ENCODE measurements at places on chromosomes 2 and 18.

DNA sequence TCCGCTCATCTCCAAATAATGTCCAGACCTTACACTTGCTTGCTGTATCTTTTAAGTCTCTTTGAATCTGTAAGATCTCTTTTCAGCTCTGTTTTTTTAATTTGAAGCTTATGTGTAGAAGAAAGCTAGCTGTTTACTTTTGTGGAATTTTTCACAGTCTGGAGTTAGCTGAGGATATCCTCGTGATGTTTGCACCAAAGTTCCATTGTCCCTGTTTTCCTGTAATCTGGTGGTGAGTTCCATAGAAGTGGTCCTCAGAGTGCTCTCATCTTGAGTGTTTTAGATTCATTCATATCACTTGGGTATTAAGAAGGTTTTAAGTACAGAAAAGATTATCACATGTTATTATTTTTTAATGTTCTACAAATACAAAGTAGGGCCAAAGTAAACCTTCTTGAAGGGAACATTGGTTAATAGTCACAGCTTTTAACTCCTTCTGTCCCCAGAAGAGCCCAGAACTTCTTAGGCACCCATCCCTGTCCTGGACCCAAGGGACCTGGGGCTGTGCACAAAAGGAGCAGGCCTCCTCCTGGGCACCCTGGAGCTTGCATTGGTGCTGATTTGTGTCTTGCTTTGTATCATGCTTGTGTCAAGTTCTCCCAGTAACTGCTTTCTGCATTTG lies 15.0 kb downstream of the MLPH start:
- H3K27me3 ChIP-seq = no peaks in the 10 kb centered on the region
- H3K4me1 ChIP-seq = no peaks in the 10 kb centered on the region
- no peaks in the 10 kb centered on the region for H3K36me3 ChIP-seq
- H3K4me3 ChIP-seq = no peak overlapping the region
- no peak for DNase-seq
- no peak overlapping the region for H3K27ac ChIP-seq

DNA sequence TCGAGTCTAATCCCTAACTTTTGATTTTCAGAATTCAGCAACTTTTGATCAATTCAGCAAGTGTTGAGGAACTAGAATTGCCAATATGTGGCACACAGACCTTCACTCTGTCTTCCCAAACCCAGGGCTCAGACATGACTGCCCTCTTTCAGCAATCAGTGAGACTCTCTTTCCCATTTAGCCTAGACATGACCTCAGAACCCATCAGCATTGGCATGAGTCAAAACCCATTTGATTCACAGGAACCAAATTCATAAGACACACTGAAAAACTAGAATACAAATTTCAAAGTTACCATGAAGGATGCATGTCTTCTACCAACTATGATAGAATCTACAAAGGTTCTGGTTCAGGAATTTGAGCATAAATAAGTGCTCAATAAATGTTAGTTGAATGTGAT lies 113.6 kb upstream of the MAP3K20 start:
- no peak overlapping the region for H3K4me3 ChIP-seq
- H3K36me3 ChIP-seq = peaks cover 20% of the 10 kb centered on the region
- H3K27ac ChIP-seq = no peak overlapping the region
- no peaks in the 10 kb centered on the region for H3K27me3 ChIP-seq
- no peak for DNase-seq

DNA sequence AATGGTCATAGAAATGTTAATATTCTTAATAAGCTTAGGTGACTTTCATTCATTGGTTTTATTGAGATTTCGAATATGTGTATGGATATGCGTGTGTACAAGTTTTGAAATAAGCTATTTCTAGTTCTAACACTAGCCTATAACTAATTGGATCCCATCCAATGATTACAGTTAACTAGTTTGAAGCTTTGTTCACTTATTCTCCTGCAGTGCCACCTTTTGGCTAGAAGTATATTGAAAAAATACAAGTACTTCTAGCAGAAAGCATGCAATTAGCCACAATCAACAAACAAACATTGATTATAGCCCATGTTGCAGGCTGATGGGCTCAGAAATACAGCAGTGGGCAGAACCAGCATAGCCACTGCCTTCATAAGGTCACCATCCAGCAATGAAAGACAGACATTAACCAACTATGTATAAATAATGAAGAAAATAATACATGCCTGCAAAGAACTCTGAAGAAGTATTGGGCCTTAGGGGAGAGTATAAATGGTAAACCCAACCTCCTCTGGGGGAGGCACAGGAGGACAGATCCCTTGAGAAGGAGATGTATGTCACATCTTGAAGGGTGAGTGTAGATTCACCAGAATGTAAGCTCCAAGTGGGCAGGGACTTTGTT lies 5.1 kb upstream of the PIEZO2 start:
- no peak for DNase-seq
- peaks cover 26% of the 10 kb centered on the region for H3K27me3 ChIP-seq
- H3K4me1 ChIP-seq = peaks cover 13% of the 10 kb centered on the region
- H3K36me3 ChIP-seq = no peaks in the 10 kb centered on the region
- H3K4me3 ChIP-seq = no peak overlapping the region
- H3K27ac ChIP-seq = no peak overlapping the region

GRCh38 chr2:63051795-63052333 lies 1.2 kb downstream of the OTX1 start:
- H3K27me3 ChIP-seq = peaks cover 96% of the 10 kb centered on the region
- peak overlapping the region; percentile 28 for H3K4me3 ChIP-seq
- H3K4me1 ChIP-seq = peaks cover 49% of the 10 kb centered on the region
- H3K36me3 ChIP-seq = no peaks in the 10 kb centered on the region

DNA sequence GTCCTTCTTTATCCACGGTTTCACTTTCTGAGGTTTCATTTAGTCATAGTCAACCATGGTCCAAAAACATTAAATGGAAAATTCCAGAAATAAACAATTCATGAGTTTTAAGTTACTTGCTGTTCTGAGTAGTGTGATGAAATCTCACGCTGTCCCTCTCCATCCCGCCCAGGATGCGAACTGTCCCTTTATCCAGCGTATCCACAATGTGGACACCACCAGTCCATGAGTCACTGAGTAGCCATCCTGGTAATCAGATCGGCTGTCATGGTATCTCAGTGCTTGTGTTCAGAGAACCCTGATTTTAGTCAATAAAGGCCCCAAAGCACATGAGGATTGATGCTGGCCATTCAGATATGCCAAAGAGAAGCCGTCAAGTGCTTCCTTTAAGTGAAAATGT lies 3.7 kb downstream of the SP140L start:
- no peaks in the 10 kb centered on the region for H3K27me3 ChIP-seq
- H3K4me1 ChIP-seq = peaks cover 11% of the 10 kb centered on the region
- H3K4me3 ChIP-seq = no peak overlapping the region
- H3K36me3 ChIP-seq = no peaks in the 10 kb centered on the region
- DNase-seq = no peak
- H3K27ac ChIP-seq = no peak overlapping the region

- DNase-seq = no peak
- H3K36me3 ChIP-seq = no peaks in the 10 kb centered on the region
- peak overlapping the region; percentile 83 for H3K27ac ChIP-seq
- no peak overlapping the region for H3K4me3 ChIP-seq
These were observed 138.1 kb downstream of the B3GNT2 start for GRCh38 chr2:62334009-62334408.

- no peaks in the 10 kb centered on the region for H3K36me3 ChIP-seq
- peaks cover 6% of the 10 kb centered on the region for H3K4me1 ChIP-seq
- no peaks in the 10 kb centered on the region for H3K27me3 ChIP-seq
These were observed 21.7 kb downstream of the HS1BP3 start for GRCh38 chr2:20629181-20629580.

GRCh38 chr2:6932828-6933227 lies 15.6 kb downstream of the RNF144A start:
- H3K4me3 ChIP-seq = no peak overlapping the region
- peaks cover 12% of the 10 kb centered on the region for H3K36me3 ChIP-seq
- peaks cover 25% of the 10 kb centered on the region for H3K4me1 ChIP-seq
- DNase-seq = no peak

GRCh38 chr2:16722677-16723076 lies 57.0 kb upstream of the CYRIA start:
- H3K36me3 ChIP-seq = no peaks in the 10 kb centered on the region
- H3K4me1 ChIP-seq = peaks cover 4% of the 10 kb centered on the region
- no peak overlapping the region for H3K27ac ChIP-seq
- no peak overlapping the region for H3K4me3 ChIP-seq

DNA sequence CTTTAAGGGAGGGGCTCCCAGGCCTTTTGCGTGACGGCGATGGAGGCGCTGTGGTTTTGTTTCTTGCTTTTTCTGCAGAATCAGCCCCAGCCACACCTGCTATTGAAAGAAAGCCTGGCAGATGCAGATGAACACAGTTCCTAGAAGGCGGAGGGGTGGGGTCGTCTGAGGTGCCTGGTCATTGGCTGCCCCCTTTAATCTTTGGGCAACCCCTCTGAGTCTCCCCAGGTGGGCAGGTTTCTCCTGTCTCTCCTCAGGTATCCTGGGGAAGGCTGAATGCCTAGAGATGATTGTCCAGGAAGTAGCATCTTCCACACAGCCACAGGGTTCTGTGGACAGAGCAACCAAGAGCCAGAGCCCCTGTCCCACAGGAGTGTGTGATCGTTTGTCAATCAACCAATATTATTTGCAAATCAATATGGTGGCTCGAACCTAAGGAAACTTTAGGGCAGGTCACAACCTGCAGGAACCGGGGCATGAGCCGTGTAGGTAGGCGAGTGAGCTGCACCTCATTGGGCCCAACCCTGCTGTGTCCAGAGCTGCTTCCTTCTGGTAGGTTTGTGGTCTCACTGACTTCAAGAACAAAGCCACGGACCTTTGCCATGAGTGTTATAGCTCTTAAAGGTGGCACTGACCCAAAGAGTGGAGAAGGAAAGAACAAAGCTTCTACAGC lies 104.3 kb downstream of the NDUFA10 start:
- no peaks in the 10 kb centered on the region for H3K36me3 ChIP-seq
- no peaks in the 10 kb centered on the region for H3K4me1 ChIP-seq
- no peak for DNase-seq
- H3K4me3 ChIP-seq = no peak overlapping the region

DNA sequence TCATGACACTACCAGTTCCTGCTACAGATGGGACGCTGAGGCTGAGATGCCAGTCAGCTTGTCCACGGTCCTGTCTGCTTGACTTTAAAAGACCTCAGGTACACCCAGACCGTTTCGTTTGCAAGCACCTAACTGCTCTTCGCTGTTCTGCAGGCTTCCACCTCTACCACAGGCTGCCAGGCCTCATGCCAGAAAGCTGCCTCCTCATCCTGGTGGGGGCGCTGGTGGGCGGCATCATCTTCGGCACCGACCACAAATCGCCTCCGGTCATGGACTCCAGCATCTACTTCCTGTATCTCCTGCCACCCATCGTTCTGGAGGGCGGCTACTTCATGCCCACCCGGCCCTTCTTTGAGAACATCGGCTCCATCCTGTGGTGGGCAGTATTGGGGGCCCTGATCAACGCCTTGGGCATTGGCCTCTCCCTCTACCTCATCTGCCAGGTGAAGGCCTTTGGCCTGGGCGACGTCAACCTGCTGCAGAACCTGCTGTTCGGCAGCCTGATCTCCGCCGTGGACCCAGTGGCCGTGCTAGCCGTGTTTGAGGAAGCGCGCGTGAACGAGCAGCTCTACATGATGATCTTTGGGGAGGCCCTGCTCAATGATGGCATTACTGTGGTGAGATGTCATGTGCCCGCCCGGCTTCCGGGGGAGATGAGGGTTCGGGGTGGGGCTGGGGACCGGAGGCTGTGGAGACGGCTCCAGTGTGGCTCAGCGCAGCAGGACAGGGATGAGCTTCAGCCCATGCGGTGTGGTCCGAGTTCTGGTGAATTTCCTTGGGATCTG lies 5.9 kb downstream of the SLC9A4 start:
- no peaks in the 10 kb centered on the region for H3K36me3 ChIP-seq
- no peak overlapping the region for H3K27ac ChIP-seq
- DNase-seq = no peak
- no peaks in the 10 kb centered on the region for H3K4me1 ChIP-seq

DNA sequence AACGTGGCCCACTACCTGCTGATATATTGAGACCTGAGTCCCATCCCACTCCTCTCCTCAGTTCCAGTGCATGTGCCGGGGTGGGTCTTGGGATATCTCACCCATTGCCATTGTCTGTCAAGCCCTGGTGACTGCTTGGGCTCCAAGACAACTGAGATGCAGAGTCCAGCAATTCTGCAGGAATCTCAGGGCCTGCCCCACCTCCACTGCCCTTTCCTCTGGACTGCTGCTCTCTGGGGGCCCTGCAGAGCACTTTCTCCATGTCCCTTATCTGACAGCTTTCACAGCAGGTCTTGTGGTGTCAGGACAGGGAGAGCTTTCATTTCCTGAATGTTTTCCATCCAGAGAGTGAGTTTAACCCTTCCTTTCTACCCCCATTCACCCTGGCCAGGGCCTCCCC lies 152.9 kb downstream of the ARL4C start:
- no peaks in the 10 kb centered on the region for H3K4me1 ChIP-seq
- no peak overlapping the region for H3K27ac ChIP-seq
- H3K36me3 ChIP-seq = no peaks in the 10 kb centered on the region
- DNase-seq = no peak
- H3K27me3 ChIP-seq = no peaks in the 10 kb centered on the region

DNA sequence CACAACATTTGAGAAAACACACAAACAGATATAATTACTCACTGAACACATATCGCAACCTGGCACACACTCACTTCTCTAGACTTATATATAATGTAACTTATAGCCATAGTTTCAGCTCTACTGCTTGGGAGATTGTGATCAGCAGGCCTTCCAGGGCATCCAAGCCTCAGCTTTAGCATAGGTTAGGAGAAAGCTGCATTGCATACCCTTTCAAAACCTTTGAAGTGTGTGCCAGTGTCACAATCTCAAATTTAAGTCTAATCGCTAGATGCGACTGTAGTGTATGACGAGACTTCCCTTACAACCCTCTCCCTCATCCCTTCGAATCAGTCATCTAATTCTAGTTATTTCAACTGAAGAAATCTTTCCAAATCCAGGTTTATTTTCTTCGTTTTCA lies 30.9 kb downstream of the SLC66A3 start:
- no peak for DNase-seq
- no peak overlapping the region for H3K27ac ChIP-seq
- H3K36me3 ChIP-seq = peaks cover 18% of the 10 kb centered on the region
- H3K4me3 ChIP-seq = no peak overlapping the region

DNA sequence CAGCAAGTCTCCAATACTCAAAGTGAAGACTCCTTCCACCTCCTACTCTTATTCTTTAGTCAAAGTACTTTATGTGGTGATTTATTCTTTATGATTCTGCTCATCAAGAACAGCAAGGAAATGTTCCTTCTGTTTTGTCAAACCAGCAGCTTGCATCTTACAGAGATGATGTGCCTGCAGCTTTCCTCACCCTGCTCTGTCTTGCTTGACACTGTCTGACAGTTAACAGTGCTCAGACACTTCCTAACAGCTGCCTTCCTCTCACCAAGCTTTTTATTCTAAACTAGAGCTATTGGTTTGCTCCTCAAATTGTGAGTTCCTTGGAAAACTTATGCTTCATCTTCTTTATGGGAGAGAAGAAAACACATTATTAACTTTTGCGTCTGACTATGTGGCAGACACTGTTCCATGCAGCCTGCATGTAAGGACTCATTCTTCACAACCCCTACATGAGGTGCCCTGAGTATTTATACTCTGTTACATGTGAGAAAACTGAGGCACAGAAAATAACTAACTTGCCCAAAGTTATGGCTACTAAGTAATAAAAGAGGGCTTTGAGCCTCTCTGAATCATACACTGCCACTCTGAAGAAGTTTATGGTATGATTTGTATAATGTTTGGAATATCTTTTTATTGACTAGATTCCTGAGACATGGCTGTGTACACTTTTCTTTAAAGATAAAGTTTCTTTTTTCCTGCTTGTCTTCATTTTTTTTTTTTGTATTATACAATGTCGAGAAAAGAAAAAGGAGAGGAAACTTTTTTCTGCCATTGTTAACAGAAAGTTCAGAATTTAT lies 723.3 kb upstream of the DDX18 start:
- H3K27ac ChIP-seq = peak overlapping the region; percentile 27
- H3K27me3 ChIP-seq = no peaks in the 10 kb centered on the region
- no peak overlapping the region for H3K4me3 ChIP-seq

Measured in mesothelial cell of epicardium (in vitro differentiated cells).